ENCODE measurements at places on chromosomes 7 and 10. TPM values are rescaled to one million over a fixed set of nuclear protein-coding genes. Genes with fewer than 3 reads are reported as not detected.

The SLC26A3 gene
- polyA plus RNA-seq: 0.11 TPM

The ATP6V0A4 gene
- polyA plus RNA-seq: 1.8 TPM

The CALML5 gene
- 368 TPM for polyA plus RNA-seq

The CYP2C8 gene
- 1.9 TPM for polyA plus RNA-seq

The GIMAP8 gene
- 7.9 TPM for polyA plus RNA-seq

The MYL10 gene
- 0.32 TPM for polyA plus RNA-seq

The KCNIP2 gene
- polyA plus RNA-seq: 1.3 TPM

The ACTL6B gene
- 0.18 TPM for polyA plus RNA-seq

The HGF gene
- polyA plus RNA-seq: 1.2 TPM

The WNT2 gene
- 0.14 TPM for polyA plus RNA-seq

The DMBT1 gene
- 0.27 TPM for polyA plus RNA-seq

The OPALIN gene
- 0.18 TPM for polyA plus RNA-seq

The CTAGE15 gene
- polyA plus RNA-seq: 0.27 TPM

The PNLIPRP1 gene
- 0.02 TPM for polyA plus RNA-seq

The C10orf120 gene
- 0.02 TPM for polyA plus RNA-seq

The ENO4 gene
- 0.11 TPM for polyA plus RNA-seq
